Naive thymus-derived CD4-positive, alpha-beta T cell (primary cell): ENCODE measurements at places on chromosomes 13 and 19.

DNA sequence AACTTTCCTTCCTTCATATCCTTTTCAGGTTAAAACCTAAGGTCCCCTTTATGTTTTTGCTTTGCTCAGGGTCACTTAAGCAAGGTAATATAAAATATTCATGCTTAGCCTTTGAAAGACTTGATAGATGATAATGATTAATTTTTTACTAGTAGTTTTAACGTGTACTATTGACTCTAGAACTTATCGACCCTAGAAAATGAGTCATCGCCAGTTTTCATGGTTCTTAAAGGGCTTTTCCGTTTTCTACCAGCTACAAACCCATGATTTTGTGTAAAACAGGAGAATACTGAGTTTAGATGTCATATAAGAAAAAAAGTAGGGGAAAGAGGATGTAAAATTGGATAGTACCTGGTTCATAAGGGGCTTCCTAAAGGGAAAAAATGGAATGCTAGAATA lies 75.7 kb downstream of the DHRS12 start:
- DNase-seq, result no peak

GRCh38 chr13:112792511-112792910 lies 102.7 kb downstream of the ATP11A start:
- DNase-seq, result no peak

GRCh38 chr19:7069904-7070226 lies 362 bp downstream of the ZNF557 start:
- no peak for DNase-seq

DNA sequence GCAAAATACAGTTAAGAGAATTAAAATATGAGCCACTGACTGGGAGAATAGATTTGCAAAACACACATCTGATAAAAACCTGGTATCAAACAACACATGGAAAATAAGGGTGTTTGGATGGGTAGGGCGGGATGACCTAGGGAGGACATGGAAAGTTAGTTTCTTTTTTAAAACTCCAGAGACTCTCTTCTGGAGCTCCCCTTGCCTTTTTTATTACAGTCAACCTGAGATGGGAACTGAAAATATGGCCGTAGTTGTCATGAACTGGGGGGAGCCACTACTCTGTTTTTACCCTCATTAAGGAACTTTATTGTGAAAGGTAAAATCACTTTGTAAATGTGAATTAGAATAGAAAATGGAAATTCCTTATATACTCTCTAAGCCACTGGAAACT lies 113.0 kb downstream of the ATP11A start:
- no peak for DNase-seq

- no peak for DNase-seq
These were observed 454 bp downstream of the BLVRB start for GRCh38 chr19:40465025-40465556.

- no peak for DNase-seq
These were observed 89.2 kb downstream of the MZT1 start for GRCh38 chr13:72638059-72638815.

- no peak for DNase-seq
These were observed 8.4 kb upstream of the KCTD4 start for GRCh38 chr13:45209229-45209628.

- DNase-seq, result no peak
These were observed 34.3 kb upstream of the SHKBP1 start for GRCh38 chr19:40542202-40542859.

GRCh38 chr13:79647533-79647932 lies 166.6 kb downstream of the NDFIP2 start:
- no peak for DNase-seq

- no peak for DNase-seq
These were observed 1537.2 kb downstream of the UQCRFS1 start for GRCh38 chr19:27675771-27676170.

DNA sequence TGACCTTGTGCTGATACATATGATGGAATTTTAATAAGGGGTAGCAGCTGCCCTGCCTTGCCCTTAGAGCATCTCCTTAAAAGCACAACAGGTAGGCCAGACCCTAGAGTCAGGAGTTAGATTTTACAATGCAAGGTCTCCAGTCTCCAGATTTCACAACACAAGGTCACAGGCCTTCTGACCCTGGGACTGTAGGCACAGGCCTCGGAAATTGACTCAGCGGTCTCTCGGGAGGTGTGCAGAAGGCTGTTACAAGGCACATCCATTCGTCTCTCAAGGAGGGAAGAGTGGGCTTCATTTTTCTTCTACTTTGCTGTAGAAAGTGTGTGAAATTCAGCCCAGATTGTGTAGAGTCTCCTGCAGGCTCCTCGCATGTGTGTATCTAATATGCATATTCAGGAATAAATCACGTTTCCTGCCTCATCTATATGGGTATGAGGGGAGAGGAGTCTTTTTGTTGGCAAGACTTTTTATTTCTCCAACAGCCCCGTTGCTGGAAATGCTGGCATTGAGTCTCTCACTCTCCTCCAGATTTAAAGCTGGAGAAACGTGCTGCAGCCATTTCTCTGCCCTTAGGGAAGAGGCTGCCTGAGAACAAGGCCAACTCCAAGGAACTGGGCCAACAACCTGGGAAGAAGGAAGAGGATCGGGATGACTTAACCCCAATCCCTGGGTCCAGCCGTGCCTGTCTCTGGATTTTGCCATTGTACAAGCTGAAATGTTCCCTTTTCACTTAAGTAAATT lies 24.5 kb downstream of the UQCRFS1 start:
- no peak for DNase-seq

DNA sequence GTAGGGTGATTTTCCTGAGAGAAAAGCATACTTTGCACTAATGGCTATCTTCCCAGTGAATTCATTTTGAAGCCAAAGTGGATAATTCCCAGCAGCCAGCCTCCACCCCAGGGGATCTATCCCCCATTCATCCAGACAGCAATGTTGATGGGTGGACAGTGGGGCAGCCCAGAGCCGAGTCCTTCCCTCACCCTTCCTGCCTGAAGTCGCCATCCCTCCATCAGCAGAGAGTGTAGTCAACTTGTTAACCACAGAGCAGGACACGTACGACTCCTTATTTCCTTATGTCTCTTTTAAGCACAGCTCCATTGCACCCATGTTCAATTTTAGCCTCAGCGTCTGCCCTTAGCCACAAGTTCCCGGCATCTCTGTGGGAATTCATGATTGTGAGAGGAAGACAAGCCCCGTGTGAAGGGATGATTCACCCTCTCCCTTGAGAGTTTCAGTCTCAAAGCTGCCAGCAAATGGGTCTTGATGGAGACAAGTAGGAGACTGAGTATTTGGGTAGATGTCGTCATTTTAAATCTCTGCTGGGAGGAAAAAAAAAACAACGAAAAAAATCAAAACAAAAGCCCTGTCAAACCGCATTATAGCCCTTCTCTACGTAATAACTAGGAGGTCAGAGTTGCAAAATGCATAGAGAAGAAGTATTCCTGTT lies 58.3 kb upstream of the MEDAG start:
- DNase-seq, result no peak

DNA sequence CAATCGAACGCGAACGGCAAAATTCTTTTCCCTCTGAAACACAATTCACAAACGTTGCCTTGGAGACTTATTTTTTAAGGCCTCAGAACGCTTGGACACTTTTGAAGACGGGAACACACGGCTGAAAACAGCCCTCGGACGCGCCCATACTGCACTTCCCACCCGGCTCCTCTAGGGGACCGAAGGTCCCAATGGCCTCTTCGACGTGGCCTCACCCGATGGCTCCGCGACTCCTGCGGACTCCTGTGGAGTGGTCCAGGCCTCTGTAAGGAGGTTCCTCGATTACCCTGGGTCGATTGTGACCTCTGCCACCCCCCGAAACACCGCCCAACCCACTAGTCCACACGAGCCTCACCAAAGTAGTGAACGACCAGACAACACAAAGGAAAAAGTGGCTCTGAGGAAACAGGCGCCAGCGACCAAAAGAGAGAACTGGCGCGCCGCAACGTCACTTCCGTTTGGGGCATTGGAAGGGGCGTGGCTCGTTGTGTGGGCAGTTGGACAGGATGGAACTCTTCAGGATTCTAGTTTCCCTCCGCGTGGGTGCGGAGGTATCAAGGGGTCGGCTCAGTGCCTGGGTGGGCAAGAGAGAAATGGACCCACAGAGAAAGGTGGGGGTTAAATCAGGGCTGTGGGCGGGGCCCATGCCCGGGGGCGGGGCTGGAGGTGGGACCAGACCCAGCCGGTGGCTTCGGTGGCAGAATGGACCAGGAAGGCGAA lies at the start of gene ZNF560:
Gene ZNF560 (minus strand): TSS at position 434 of the 720 bp plus-strand sequence. CDS start 23,303 bp downstream, outside the sequence.
- no peak for DNase-seq

- no peak for DNase-seq
These were observed 77.9 kb upstream of the XPO4 start for GRCh38 chr13:20980430-20980829.

DNA sequence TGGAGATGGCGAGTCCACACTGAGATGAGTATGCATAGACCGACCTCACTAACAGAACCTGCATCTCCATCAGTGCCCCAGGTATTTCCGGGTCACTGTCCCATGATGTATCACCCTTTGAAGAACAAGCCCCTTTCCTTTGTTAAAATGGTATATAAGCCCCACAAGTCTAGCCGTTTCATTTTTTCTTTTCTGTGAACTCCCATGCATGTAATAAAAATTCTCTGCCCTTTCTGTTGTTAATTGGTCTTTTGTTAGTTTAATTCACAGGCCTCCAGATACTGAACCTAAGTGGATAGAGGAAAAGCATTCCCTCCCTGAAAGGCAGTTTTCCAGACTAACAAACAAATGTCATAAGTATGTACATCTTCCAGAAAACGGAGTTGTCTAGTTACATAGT lies 15.0 kb upstream of the CD177 start:
- DNase-seq, result no peak

GRCh38 chr19:415292-415691 lies 6.3 kb upstream of the C2CD4C start:
- DNase-seq, result no peak

DNA sequence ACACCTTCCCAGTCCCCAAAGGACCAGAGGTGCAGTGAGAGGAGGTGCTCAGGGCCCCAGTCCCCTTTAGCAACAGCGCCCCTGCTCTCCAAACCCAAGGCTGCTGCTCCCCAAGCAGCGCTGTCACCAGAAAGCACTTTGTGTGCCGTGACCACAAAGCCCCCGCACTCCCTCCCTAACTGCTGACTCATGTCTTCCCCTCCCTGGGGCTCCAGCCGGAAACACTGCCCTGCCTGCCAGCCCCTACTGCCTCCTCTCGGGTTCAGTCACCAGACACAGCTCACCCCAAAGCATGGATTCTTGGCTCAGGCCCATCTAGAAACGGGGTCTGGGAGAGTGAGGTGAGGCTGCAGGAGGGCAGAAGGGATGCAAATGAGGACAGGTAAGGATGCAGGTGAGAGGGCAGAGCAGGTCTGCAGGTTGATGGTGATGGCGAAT lies 4.9 kb upstream of the TNFSF14 start:
- peak; percentile 90 for DNase-seq

- no peak for DNase-seq
These were observed 25.7 kb downstream of the SH3GL1 start for GRCh38 chr19:4374498-4375163.

- DNase-seq, result no peak
These were observed 15.8 kb downstream of the CFAP97D2 start for GRCh38 chr13:114194853-114195252.

- DNase-seq, result no peak
These were observed 301.7 kb downstream of the NDFIP2 start for GRCh38 chr13:79782541-79783205.

DNA sequence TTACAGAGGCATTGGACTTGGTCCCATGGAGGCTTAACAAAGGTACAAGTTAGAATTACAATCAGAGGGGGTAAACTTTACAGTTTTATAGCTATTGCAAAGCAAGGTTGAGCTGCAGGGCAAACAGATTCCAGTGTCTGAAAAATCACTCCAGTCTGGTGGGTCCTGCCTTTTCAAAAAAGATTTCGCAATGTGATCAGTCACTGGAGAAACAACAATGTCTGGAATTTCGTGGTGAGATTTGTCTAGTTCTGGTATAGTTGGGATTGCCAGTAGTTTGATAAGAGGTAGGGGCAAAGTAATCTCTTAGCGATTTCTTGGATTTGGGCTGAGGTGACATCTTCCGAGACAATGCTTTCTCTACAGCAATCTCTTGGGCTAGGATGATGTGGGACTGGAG lies 1198.2 kb upstream of the PCDH9 start:
- DNase-seq, result no peak

- no peak for DNase-seq
These were observed 183.3 kb downstream of the KCNRG start for GRCh38 chr13:50198508-50198907.

DNA sequence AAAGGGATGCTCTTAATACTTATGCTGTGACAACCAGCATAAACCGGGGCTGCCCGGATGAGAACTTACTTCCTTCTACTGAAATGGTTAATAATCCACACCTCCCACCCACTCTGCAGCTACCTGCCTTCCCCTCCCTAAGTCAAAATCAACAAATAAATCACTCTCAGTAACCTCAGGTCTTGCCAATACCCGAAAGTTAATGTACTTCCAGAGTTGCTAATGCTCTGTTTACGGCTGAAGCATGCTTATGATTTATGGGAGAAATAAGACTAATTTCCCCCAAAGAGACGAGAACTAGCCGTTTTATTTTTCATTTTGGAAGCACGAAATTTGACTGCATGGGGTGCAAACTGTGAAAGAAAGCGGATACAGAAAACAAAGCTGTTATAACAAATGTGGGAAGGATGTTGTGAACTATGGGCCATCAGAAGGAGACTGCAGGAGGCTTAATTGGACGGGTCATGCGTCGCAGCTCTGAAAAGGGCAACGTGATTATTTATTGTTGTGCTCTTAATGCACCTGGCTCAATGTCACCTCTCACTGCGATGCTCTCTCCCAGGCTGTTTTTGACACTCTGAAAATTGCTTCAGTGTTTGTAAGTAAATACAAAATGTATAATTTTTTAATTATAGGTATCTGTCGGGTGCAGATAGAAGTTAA lies 114.0 kb upstream of the SLC7A1 start:
- DNase-seq, result no peak

- no peak for DNase-seq
These were observed 16.5 kb downstream of the RXFP2 start for GRCh38 chr13:31755803-31756212.

GRCh38 chr13:43784496-43784895 lies 2.3 kb downstream of the ENOX1 start:
- DNase-seq, result no peak

DNA sequence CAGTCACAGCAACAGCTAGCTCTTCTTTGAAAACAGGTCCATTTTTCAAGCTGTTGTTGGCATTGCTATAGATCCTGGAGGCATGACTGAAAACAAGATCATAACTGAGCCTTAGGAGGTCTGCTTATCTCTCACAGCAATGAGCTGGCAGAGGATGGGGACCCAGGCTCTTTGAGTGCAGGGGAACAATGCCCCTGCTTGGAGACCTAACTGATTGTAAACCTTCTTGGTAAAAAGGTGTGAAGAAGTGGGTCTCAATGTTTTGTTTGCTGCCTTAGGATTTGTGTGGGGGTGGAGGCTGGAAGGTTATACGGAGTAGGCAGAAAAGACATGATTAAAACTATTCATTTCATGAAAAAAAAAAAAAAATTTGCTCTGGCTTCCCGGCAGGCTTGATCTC lies 94.6 kb downstream of the EFNB2 start:
- no peak for DNase-seq

DNA sequence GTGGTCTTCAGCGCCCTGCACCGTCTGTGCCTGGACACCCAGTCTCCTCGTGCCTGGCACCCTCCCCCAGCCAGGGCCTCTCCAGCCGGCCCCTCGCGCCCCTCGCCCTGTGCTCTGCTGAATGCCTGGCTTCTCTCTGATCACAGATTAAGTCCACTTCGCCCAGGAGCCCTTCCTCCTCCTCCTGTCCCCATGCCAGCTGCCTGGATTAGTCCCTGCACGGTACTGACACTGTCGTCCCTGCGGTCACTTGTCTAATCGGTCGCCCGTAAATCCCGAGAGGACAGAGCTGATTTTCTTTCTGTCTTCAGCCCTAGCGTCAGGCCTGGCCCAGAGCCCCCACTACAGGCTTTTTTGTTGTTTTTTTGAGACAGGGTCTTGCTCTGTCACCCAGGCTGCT lies 6.6 kb downstream of the THOP1 start:
- DNase-seq, result no peak
